Stimulated activated CD4-positive, alpha-beta T cell treated with anti-CD3 and anti-CD28 coated beads, Interleukin-15, amount 100 ng/mL, for 48 hours (primary cell): ENCODE measurements at places on chromosomes 11 and 22.

DNA sequence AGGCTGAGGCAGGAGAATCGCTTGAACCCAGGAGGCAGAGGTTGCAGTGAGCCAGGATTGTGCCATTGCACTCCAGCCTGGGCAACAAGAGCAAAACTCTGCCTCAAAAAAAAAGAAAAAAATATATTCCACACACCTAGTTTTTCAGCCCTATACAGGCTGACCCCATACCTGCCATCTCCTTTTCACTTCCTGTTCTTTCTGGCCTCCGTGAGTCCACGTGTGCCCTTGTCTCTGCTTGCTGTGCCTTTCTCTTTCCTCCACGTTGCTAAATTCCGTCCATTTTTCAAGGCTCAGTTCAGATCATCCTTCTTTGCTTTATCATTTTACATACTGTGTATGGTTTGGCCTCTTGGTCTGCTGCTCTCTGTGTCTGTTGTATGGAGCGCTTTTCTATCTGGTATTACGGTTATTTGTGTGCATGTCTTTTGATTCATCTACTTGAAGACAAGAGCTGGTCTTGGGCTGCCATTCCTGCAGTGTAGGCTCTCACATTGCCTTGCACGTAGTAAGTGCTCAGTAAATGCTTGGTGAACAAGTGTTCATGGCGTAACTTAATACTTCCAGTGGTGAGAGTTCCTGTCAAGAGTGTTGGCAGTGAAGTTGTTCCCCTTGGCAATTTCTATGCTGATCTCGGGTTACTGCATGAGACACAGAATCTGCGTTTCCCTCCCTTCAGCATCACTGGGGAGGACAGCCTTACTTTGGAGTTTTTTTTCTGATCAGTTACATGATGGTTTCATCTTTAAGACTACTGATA lies 57.5 kb downstream of the PTPRJ start:
- no peak for DNase-seq

- DNase-seq: no peak
Measured at GRCh38 chr11:33643167-33643824, 57.3 kb downstream of the C11orf91 start.

GRCh38 chr22:43167001-43167589 lies 15.7 kb downstream of the TSPO start:
- DNase-seq: no peak

DNA sequence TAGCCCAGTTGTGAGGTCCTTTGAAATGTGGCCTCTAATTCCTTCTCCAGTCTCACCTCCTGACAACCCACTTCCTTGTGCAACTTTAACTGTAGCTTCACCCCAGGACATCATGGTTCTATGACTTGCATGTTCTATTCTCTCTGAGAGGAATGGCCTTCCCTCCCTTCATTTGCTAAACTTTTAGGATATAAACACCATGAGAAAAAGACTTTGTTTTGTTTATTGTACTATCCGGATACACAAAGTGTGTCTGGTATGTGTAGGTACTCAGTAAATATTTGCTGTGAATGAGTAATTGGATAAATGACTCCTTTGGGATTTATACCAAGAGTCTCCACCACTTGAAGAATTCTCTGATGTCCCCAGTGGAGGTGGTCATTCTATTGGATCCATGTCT lies 547.6 kb downstream of the INSC start:
- DNase-seq: no peak

DNA sequence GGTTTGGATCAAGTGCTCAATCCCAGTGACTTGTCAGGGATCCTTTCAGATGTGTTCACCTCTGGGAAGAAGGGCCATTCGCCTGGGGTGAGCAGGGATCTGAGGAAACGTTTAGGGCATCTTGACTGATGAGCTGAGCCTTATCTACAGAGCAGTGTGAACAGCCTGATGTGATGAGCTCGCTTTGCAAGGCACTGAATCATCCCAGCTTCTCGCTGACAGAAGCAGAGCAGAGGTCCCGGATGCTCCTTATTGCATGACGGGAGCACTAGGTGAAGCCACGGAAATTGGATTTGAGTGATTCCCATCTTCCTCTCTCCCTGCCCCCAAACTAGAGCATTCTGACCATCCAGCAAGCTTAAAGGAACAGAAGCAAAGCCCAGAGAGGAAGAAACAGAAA lies 46.5 kb downstream of the SEZ6L start:
- DNase-seq: no peak

GRCh38 chr11:126007238-126007637 lies 55.4 kb downstream of the CDON start:
- DNase-seq: no peak

GRCh38 chr11:34654483-34655334 lies 33.8 kb downstream of the EHF start:
- DNase-seq: no peak

DNA sequence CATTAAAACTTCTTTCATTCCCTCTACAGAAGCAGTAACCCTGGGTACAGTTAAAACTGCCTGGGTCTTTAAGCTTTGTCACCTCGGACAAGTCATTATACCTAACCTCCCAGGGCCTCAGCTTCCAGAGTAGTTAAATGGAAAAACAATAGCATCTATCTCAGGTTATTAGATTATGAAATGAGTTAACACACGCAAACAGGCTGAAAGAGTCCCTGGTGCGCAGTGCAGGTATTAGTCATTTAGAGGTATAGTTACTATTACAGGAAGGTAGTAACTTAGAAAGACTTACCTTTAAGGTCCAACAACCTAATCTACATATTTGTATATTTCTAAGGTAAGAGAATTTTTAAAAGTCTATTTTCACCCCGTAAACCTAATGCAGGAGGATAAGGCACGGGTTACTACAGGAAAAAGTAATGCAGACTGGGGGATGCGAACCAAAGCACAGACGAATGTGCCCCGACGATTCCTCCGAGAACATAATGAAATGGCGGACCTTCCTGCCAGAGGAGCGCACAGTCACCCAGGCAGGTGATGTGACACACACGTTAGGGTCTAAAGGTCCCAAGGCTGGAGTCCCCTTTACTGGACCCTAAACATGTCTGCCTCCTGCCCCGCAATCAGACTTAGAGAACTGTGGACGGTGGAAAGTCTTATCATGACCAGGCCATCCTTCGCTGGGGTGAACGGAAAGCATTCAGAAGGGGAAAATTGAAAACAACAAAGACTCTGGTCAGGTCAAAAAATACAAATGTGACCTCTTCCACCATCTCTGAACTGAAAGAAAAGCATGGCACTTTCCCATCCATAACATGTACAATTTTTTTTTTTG lies 1.3 kb downstream of the NAP1L4 start:
- peak; percentile 40 for DNase-seq

DNA sequence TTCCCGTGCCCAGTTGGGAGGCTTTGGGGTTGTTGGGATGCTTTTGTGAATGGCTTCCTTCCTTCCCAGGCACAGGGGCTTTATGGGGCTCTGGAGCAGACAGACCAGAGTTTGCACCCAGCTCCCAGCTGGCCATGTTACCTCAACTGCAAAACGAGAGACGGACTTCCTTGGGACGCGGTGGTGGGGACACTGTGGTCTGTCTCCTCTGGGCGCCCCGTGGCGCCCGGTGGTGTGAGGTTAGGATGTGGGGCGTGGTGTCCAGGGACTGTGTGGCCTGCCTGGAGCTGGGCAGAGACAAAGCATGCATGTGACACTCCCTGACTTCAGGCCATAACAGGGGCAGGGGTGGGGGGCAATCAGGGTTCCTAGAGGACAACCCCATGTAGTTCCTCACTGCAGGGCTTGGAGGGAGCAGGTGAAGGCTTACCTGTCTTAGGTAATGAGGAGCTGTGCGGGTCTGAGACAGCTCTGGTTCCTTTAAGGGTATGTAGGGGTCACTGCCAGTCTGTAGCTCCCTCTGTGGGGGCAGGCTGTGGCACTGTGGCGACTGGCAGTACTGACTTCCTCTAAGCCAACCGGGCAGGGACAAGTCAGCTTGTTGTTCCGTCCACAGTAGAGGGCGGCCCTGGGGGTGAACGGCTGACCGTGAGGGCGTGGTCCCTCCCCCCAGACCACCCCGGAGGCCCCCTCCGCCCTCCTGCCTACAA lies 14.4 kb downstream of the KCNQ1 start:
- DNase-seq: no peak

GRCh38 chr11:17145972-17146371 lies 61.8 kb downstream of the PIK3C2A start:
- no peak for DNase-seq

GRCh38 chr22:42680648-42681047 lies 31.5 kb upstream of the CYB5R3 start:
- DNase-seq: no peak

DNA sequence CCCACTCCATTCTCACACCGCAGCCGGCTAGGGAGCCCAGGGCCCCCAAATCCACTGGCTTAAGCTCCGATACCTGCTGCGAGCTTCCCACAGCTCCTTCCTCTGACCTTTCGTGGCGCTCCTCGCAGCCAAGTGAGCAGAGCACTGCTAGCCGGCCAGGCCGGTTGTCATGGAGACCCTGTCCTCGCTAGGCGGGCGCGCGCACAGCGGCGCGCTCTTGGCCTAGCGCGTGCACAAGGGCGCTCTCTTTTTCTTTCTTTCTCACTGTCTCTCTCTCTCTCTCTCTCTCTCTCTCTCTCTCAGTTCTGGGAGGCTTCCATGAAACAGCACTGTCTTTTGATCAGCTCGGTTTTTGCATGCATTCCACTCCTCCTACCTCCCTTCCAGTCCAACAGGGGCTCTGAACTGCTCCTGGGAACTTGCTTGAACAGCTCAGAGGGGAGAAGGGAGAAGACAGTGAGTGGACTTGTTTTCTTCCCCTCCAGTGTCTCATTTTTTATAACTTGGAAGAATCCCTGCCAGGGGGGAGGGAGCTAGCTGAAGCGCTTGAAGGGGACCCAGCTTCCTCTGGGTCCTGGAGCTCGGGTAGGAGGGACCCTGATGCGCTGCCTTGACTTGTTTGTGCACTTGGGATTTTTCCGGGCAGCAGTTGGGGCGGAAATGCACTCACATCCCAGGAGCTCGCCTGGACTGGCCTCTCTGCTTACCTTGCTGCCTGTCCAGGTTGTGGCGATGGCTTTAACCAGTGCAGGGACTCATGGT lies 100.3 kb upstream of the AKIP1 start:
- DNase-seq: no peak

DNA sequence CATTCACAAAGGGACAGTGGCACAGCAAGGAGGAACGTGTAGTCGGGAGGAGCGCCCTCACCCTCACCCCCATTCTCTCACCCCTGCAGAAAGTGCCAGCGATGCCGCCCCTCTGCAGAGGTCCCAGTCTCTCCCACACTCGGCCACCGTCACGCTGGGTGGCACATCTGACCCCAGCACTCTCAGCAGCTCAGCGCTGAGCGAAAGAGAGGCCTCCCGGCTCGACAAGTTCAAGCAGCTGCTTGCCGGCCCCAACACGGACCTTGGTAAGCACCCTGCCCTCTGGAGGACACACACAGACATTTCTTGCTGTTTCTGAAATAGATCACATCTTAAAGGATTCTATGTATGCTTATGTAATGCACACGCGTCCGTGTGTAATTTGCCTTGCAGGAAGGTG lies 34.9 kb downstream of the TBC1D22A start:
- no peak for DNase-seq

- no peak for DNase-seq
Measured at GRCh38 chr11:22753416-22753815, 76.2 kb downstream of the SVIP start.

DNA sequence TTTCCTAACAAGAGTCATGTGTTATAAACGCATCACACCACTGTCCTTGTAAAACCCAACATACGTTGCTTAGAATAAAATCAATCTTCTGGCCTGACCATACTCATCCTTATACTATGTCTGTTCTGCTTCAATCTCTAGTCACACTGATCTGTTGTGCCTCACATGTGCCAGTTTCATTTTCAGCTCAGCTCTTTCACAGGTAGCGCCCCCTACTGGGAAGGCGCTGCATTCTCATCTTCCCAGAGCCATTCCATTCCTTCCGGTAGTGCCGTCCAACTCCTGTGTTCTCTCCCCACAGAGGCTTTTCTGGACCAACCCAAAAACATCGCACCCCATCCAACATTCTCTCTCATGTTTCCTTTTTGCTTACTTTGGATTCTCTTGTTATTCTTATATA lies 22.2 kb downstream of the CASP5 start:
- peak; percentile 45 for DNase-seq

DNA sequence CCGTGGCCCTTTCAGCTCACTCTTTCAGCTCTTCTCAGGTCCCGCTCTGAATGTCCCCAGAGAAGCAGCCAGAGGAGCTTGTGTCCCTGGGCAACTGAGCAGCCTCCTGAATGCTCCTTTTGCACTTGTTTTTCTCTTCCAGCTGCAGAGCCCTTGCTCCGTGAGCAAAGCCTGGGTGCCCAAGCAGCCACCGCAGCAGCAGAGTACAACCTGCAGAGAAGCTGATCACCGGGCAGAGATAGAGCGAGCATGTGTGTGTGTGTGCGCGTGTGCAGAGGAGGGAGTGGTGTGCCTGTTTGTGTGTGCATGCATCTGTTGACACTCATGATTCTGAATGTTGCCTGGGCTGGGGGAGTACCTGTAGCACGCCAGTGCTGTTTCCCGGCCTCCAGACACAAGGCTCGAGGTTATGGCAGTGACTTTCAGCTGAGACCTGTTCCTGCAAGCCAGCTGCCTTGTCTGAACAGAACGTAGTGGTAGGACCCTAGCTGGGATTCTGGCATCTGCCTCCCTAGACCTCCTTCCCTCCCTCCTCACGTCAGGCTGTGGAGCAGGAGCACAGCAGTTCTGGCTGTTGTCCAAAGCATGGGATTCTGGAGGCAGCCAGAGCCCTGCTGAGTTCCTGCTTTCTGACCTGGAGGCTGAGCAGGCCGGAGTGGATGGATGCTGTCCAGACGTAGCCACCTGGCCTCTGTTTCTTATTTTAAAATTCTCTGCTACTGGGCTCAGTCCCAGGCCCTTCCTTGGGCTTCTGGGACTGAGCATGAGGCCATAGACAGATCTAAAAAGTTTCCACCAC lies 4.5 kb upstream of the MAPK8IP1 start:
- DNase-seq: no peak

GRCh38 chr11:94705419-94705818 lies 62.7 kb upstream of the AMOTL1 start:
- DNase-seq: no peak

GRCh38 chr11:134581121-134581626 lies 169.1 kb upstream of the B3GAT1 start:
- DNase-seq: no peak

GRCh38 chr11:15636521-15637089 lies 521.9 kb downstream of the INSC start:
- DNase-seq: no peak

DNA sequence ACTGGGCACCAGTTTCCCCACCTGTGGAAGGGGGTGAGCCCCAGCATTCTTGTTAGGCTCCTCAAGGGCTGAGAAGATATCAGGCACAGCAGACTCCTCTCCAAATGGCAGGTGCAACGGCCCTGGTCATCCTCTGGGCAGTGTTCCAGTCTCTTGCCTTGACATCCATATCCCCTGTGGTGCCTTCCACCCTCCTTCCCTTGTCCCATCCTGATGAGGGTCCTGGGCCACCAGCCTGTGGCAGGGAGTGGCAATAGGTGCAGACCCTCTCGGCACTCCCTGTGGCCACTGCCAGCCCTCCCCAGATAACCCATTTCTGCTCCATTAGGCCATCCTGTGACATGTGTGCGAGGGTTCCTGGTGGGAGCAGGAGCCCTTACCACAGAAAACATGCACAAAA lies 78.8 kb upstream of the NECTIN1 start:
- no peak for DNase-seq
